ENCODE measurements at places on chromosomes 1 and 21.

GRCh38 chr1:244957525-244957924 lies 93.2 kb upstream of the HNRNPU start:
- no peak for DNase-seq

DNA sequence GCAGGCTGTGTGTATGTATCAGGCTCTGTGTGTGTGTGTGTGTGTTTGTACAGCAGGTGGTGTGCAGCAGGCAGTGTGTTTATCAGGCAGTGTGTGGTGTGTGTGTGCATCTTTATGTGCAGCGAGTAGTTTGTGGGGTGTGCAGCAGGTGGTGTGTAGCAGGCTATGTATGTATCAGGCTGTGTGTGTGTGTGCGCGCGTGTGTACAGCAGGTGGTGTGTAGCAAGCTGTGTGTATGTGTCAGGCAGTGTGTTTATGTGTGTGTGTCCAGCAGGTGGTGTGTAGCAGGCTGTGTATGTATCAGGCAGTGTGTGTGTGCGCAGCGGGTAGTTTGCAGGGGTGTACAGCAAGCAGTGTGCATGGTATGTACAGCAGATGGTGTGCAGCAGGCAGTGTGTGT lies 29.0 kb downstream of the PTPRF start:
- DNase-seq = no peak

DNA sequence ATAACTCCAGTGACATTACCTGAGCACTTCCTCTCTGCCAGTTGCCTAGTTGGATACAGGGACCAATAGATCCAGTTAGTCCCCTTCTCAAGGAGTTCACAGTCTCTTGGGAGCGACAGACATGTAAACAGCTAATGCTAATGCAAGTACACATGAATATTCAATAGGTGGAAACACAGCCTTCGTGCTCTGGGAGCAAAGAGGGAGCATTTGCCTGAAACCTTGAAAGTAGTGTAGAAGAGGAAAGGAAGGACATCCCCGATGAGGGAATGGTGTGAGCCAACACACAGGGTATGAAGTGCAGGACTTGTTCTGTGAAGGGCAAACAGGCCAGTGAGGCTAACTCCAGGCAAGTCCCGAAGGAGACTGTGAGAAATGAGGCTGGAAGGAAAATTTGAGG lies 3.8 kb upstream of the TMEM222 start:
- no peak for DNase-seq

DNA sequence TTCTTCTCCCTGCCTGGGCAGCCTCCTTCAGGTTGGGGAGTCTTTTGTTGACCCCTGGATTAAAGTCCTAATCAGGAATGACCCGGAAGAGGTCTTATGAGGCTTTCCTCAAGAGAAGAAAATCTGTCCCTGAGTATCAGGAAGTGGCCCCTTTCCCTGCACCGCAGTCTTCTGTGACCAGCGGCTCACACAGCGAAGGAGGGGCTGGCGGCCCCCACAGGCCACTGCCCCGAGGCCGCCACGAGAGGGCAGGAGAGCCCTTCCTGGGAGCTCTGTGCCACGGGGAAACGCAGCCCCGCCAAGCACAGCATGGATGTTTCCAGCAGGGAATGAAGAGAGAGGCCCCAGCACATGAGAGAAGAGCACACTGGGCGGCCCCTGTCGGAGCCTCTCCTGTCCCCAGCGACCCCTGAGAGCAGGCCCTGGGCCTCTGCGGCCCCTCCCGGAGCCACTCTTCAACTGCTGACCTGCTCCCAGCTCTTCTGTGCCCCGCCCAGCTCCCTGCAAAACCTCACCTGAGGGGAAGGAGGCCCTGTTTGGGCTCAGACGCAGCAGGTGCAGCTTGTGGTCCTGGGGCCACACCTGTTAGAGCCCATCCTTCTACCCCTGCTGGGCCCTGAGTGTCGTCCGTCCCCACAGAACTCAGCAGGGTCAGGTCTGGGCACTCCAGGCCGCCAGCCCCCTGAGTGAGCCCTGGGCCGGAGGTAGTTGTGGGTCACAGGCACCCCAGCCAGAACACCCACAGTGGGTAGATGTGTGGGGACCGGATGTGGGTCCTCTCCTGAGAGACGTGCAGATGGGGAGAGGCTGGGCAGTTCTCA lies 4.9 kb upstream of the POFUT2 start:
- DNase-seq = peak; percentile 84

- no peak for DNase-seq
Observed at GRCh38 chr1:48940354-48940753, 163.7 kb upstream of the BEND5 start.

- DNase-seq = peak; percentile 31
Observed at GRCh38 chr1:36089393-36090121, 865 bp downstream of the ADPRS start.

DNA sequence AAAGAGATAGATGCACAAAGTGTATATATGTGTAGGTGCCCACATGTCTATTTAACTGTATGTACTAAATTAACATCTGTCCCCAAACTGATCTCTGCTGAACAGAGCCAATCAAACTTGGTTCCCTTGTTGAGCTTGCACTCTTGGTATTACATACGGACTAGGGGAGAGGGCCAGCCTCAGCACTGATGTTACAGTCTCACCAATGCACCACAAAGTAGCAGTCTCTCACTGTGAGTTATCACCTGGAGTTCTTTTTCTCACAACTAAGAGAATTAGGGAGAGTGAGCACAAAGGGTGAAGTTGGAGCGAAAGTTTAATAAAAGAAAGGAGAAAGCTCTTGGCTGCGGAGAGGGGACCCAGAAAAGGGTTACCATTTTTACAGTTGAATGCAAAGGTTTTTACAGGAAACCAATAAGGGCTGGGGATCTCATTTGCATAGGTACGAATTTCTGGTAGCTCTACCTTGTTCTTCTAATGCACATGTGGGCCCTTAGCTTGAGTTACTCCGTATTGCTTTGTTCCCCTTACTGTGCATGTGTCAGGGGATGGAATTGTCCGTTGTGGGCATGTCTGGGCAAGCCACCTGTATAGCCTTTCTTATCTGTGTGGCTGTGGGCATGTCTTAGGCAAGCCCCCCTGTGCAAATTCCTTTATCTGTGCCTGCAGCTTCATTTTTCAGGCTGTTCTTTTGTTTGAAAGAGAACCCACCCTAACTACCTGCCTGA lies 13.3 kb upstream of the CHI3L2 start:
- no peak for DNase-seq

- DNase-seq = no peak
Observed at GRCh38 chr1:20730690-20731056, 1.8 kb downstream of the SH2D5 start.

DNA sequence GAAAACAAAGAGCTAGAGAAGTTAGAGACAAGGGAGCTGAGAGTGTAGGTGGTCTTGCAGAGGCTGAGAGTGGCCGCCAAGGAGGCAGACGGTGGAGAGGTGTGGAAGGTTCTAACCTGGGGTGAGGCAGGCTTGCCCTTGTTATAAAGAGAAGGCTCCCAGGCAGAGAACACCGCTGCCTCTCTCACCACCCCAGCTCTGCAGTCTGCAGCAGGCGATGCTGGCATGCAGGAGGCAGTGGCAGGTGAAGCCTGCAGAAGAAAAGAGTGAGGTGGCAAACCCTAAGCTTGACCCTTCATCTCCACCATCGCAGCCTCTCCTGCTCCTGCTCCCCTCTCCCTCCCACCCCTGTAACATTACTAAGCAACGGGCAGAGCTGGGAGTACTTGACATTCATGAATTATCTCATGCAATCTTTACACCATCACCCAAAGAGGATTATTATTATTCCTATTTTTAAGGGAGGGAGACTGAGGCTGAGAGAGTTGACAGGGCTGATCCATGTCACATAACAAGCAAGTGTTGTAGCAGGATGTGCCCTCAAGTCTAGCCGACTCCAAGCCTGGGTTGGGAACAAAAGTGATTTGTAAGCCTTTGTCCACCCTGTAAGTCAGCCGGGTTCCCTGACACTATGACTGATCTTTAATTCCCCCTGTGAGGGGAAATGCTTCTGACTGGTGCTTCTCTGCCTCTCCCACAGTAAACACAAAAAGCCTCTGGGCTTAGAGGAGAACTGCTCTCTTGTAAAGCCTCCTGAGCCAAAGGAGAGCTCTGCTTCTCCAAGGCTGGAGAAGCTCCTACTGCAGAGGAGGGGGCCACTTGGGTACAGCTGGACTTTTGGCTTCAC lies 36.1 kb downstream of the KANK4 start:
- DNase-seq = no peak

GRCh38 chr1:214290424-214291037 lies 9.6 kb downstream of the SMYD2 start:
- DNase-seq = no peak

GRCh38 chr21:36171336-36171735 lies 14.7 kb downstream of the DOP1B start:
- no peak for DNase-seq

DNA sequence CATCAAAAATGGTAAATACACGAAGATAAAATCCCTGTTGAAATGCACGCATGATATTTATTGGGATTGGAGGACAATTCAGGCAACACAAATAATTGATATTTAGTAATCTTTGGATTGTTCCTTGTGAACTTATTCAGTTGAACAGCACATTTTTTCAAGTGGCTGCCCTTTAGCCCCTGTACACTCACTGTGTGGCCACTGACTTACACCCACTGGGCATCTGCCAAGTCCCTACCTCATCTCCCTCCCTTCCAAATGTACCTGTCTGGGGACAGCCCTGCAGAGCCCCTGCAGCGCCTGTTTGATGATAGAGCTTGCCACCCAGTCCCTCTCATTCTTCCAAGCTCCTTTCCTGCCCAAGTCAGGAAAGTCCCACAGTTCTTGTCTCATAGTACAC lies 154.3 kb downstream of the GLUL start:
- DNase-seq = no peak

DNA sequence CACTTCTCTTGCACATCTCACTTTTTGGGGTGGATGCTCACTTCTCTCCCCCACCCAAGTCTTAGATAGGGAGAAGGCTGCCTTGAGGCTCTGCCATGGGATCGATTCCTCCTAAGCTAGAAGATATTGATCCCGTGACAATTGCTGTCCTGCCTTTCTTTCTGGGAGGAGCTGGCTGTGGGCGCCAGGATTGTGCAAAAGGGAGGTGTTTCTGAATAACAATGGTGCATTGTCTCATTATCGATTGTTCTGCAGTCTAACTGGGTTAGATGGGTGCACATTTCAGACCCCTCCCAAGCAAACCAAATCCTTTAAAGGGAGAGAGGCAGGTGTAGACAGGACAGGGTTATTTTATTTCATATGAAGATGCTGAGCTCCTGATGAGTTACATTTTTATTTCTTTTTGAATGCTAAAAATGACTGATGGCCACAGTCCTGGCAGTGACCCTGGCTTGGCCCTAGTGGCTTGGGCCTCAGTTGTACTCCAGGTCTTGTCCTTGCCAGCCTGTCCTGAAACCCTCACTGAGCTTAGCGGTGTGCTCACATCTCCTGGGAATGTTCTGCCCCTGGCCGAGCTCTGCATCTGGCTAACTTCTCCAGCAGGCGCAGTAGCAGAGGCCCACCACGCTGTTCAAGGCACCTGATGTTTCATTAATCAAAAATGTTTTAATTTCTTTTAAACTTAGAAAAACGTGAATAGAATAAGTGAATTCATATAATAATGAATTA lies 99.0 kb upstream of the KAZN start:
- no peak for DNase-seq

- DNase-seq = no peak
Observed at GRCh38 chr21:42319851-42320572, 4.8 kb upstream of the TFF3 start.

DNA sequence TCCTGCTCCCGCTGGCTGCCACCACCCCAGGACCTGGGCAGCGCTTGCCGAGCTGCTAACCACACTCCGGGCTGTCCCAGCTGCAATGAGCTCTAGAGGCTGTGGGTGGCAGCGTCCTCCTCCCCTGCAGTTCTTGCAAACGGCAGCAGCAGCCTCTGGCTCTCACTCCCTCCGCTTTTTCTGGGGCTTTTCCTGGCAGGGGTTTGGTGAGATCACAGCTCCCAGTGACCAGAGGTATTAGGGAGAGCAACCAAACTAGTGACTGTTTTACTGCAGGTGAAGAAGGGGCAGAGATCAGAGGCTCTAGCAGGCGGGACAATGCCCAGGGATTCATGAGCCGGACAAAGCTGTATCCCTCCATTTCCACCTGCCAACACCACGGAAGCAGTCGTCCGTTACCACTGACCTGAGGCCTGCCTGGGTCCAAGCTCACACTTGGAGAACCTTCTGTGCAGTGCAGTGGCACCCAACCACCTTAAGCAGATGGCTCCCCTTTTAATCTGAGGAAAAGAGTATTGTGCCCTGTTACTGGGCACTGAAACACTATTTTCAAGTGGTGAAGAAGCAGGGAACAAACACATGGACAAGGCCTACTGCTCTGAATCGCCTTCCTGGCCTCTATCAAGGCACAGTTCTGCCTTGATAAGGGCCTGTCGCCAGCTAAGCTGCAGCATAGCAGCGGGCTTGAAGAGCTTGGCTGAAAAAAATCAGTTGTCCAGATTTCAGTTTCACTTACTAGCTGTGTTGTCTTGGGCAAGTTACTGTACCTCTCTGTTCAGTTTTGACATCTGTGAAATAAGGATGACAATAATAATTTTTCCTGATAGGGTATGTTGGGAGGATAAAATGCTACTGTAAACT lies at the start of gene F5:
Gene F5, minus strand, starts transcription at position 87 of the 861 bp plus-strand sequence. CDS start 95 bp downstream, outside the sequence.
- peak; percentile 37 for DNase-seq

GRCh38 chr1:16014509-16015482 lies 3.0 kb downstream of the HSPB7 start:
- peak; percentile 52 for DNase-seq

DNA sequence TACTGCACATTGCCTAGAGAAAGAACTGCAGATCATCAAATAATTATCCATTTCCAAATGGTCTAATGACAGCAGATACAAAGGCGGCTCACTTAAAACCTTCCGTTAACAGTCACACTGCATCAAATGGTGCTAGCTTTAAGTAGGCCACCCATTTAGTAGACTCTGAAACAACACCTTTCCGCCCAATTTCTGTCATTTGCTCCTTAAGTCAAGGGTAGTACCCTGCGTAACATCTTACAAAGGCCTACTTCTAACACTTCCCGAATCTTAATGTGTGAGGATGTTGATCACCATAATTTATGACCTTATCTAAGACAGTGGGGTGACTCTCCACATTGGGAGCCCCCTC lies 692 bp upstream of the RALGPS2 start:
- no peak for DNase-seq

GRCh38 chr1:50232336-50232735 lies 123.6 kb downstream of the ELAVL4 start:
- DNase-seq = no peak

DNA sequence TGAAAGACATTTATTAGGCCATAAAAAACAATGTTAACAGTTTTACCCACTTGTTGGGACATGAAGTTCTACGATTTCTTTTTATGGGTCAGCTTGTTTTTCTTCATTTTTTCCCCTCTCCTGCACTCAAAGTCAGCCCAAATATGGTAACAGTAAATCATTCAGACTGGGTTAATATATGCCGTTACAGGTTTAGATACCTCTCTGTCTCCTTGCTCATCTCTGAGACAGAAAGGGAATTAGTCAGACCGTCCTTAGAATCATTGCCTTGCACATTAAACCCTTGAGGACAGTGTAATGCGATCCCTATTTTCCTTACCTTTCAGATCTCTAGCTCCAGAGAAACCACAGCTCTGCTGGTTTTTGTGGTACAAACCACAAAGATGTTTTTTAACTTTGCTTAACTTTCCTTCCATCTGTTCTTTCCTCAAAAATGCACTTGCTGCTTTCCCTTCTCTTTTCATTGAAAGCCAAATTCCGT lies 613.3 kb downstream of the PLPP3 start:
- DNase-seq = peak; percentile 88
